ENCODE measurements at places on chromosomes 2 and 18. TPM values are rescaled to one million over a fixed set of nuclear protein-coding genes. Genes with fewer than 3 reads are reported as not detected.

Gene ZBTB7C
- 0.05 TPM for total RNA-seq

Gene CNNM3
- 10.4 TPM for total RNA-seq

Gene NETO1
- not detected for total RNA-seq

Gene IL18RAP
- not detected for total RNA-seq

- DNase-seq: no peak
Measured at GRCh38 chr2:207987025-207987716, 38.2 kb downstream of the PLEKHM3 start.

GRCh38 chr2:19810148-19810547 lies 91.6 kb downstream of the TTC32 start:
- DNase-seq: no peak

GRCh38 chr18:78704971-78705461 lies 274.6 kb upstream of the SALL3 start:
- no peak for DNase-seq

All from HT1080 (cell line).